Stimulated activated CD4-positive, alpha-beta T cell treated with anti-CD3 and anti-CD28 coated beads, TNF-alpha, amount 100 ng/mL, for 1 hour (primary cell): ENCODE measurements at places on chromosomes 1 and 21.

DNA sequence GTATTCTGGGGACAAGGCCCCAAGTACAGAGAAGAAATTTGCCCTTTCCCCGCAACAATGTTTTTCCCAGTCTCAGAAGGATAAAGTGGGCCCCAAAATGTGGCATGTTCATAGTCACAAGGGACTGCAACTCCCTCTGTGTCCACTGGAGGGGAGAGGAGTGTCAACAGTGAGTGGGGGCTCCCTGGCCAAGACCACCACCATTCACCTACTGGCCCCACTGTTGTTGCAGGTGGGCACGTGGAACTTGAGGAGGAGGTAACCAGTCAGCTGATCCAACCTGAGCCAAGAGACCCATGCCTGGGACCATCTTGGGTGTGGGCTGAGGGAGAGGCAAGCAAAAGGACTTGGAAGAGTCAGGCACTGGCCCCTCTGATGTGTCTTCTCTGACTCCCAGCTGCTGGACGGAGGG, 777 bp downstream of the NUDT17 start:
- DNase-seq, result no peak

DNA sequence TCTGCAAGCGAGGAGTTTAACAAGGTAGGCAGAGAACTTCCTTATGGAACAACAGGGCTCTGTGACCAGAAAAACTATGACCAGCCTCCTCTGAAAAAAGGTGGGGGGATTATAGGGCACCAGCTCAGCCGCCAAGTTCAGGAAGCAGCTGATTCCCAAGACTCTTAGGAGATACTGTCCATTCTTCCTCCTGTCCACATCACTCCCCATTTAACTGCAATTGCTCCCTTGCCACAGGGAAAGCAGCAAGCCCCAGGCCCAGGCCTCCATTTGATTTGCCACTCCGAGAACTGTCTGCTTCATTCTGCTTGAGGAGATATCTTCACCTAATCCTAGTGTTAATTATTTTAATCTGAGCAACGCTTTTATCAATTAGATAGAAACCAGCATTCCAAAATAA, 254.3 kb downstream of the ZNF648 start:
- DNase-seq, result no peak

- no peak for DNase-seq
These were observed 68.5 kb downstream of the HHAT start for GRCh38 chr1:210397252-210397651.

DNA sequence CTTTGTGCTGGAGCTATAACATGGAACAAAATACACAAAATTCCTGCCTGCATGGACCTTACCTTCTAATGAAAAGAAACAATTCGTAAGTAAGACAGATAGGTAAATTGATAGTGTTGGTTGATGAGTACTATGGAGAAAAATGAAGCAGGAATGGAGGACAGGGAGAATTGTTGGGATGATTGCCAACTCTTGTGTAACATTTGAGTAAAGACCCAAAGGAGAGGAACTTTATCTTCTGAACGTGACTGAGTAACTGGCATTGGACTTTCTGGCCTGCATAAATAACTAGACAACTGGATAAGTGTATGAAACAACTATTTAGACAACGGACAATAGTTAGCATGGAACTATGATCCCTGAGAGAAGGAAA, 6.8 kb upstream of the EFCAB14 start:
- no peak for DNase-seq
